ENCODE measurements at places on chromosomes 2 and 18. TPM values are rescaled to one million over a fixed set of nuclear protein-coding genes. Genes with fewer than 3 reads are reported as not detected.

DNA sequence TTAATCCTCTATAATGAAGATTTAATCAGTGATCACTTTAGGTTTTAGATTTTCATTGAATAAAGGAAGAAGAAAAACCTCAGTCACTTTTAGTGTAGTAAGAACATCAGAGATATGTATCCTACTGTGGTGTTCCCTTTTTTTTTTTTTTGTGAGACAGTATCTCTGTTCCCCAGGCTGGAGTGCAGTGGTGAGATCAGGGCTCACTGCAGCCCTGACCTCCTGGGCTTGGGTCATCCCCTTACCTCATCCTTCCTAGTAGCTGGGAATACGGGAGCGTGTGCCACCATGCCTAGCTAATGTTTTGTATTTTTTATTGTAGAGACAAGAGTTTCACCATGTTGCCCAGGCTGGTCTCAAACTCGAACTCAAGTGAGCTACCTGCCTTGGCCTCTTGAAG is 5.1 kb downstream of the SLC39A10 start:
- peak overlapping the region; percentile 35 for H3K27ac ChIP-seq
- no peaks in the 10 kb centered on the region for H3K36me3 ChIP-seq
- DNase-seq, result no peak
- H3K4me1 ChIP-seq, result peaks cover 16% of the 10 kb centered on the region

DNA sequence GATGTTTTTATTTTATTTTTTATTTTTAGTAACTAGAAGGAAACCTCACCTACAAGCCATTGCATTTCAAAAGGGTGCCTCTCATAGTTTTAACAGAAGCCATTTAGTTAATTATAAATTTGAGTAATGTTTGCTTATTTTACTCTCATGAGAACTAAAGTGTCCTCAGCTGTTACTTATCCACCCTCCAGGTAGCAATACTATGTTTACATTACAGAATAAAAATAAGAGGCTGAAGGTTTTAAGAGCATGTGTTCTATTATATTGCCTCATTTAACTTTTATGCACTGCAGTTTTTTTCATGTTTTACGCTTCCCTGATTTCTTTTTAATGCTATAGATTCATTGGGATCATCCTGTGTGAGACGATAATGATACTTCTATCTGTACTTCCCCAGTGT is 235.5 kb downstream of the THSD7B start:
- H3K27ac ChIP-seq, result no peak overlapping the region
- no peak overlapping the region for H3K4me3 ChIP-seq
- H3K36me3 ChIP-seq, result no peaks in the 10 kb centered on the region
- no peak for DNase-seq

DNA sequence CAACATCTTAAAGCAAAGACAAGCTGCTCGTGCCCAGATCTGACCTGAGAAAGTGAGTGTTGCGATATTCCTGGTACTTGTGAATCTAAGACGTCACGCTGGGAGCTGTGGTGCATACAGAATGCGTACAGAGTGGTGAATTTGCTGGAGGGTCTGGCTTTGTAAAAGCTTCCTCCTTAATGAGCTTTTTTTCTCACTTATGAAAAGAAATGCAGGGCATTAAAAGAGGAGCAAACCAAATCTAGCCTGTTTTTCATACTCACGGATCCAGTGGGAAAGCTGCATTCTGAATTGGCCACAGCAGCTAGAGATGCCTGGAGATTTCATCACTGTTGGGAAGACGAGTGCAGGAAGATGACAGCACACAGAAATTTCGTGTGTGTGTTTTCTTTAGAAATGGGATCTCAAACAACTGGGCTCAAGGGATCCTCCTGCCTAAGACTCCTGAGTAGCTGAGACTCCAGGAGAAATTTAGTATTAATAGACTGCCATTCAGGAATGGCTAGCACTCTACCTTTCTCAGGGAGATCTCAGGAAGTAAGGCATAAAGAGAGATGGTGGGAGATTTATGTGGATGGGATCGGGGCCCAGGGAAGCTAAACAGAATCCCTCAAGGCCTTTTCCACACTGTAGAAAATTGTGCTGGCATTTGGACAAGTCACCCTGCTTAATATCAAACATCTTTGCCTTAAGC is 181.3 kb downstream of the ALPK2 start:
- H3K4me1 ChIP-seq, result no peaks in the 10 kb centered on the region
- H3K4me3 ChIP-seq, result no peak overlapping the region
- H3K27me3 ChIP-seq, result peaks cover 5% of the 10 kb centered on the region
- no peaks in the 10 kb centered on the region for H3K36me3 ChIP-seq

GRCh38 chr2:10169581-10169980 is 47.0 kb downstream of the RRM2 start:
- no peaks in the 10 kb centered on the region for H3K4me1 ChIP-seq
- H3K27ac ChIP-seq, result no peak overlapping the region
- no peak for DNase-seq
- no peaks in the 10 kb centered on the region for H3K27me3 ChIP-seq
- H3K36me3 ChIP-seq, result no peaks in the 10 kb centered on the region
- H3K4me3 ChIP-seq, result no peak overlapping the region

The CGREF1 gene
- total RNA-seq, result not detected

The MTX2 gene
- total RNA-seq, result 5.2 TPM

DNA sequence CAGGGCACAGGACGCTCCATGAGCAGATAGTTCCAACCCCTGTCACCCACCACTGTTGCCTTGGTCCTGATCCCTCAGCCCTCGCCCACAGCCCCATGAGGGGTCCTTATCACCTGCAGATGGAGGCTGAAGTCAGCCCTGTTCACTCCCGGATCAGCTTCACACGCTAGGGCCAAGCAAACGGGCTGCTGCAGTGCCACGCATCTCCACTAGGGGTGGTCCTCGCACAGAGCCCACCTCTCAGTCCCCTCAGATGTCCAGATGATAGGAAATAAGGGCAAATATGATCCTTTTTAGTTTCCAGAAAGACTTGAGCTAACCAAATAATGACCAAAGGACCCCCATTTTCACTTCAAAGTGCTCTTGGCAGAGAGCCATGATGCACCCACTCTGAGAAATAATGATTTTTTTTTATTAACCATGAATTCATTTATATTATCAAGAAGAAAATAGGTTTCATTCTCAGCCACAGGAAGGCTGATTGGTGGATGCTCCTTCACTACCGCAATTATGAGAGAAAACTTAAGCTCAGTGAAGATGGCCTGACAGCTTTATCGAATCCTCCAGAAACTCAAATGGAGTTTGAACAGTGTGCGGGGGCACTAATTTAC is 71.9 kb upstream of the KLHL29 start:
- H3K27ac ChIP-seq, result no peak overlapping the region
- no peaks in the 10 kb centered on the region for H3K36me3 ChIP-seq
- H3K4me1 ChIP-seq, result no peaks in the 10 kb centered on the region
- H3K4me3 ChIP-seq, result no peak overlapping the region
- no peaks in the 10 kb centered on the region for H3K27me3 ChIP-seq
- no peak for DNase-seq

DNA sequence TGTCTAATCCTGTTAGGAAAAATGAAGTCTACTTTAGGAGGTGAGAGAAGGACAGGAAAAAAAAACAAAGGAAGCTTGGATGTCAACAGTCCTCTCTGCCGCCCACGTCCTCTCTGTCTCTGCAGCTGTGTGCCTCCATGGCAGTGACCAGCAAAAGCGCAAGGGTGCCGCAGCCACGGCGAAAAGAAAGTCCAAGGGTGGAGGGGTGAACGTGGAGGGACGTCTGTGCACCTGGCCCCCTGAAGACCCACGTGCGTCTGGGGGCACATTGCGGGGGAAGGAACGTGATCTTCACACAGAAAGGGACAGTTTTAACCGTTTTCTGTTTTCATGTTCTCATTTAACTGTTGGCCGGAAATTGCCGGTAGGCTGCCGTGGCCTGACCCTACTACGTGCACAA is 152.7 kb downstream of the MBP start:
- no peak overlapping the region for H3K27ac ChIP-seq
- H3K27me3 ChIP-seq, result no peaks in the 10 kb centered on the region
- H3K36me3 ChIP-seq, result no peaks in the 10 kb centered on the region

- H3K4me3 ChIP-seq, result no peak overlapping the region
- no peaks in the 10 kb centered on the region for H3K36me3 ChIP-seq
- no peak overlapping the region for H3K27ac ChIP-seq
Measured at GRCh38 chr18:56576826-56577573, 61.4 kb downstream of the TXNL1 start.

GRCh38 chr18:26082475-26082874 is 7.9 kb downstream of the SS18 start:
- no peaks in the 10 kb centered on the region for H3K27me3 ChIP-seq
- no peaks in the 10 kb centered on the region for H3K4me1 ChIP-seq
- H3K36me3 ChIP-seq, result peaks cover 56% of the 10 kb centered on the region
- H3K27ac ChIP-seq, result no peak overlapping the region

GRCh38 chr18:42742969-42743368 is 372.5 kb downstream of the RIT2 start:
- no peaks in the 10 kb centered on the region for H3K27me3 ChIP-seq
- H3K4me1 ChIP-seq, result no peaks in the 10 kb centered on the region
- no peak overlapping the region for H3K4me3 ChIP-seq
- DNase-seq, result no peak
- no peak overlapping the region for H3K27ac ChIP-seq

The SNRNP27 gene
- 54.8 TPM for total RNA-seq
